Activated B cell treated with CpG ODN at 0.5 μM for 24 hours (primary cell): ENCODE measurements at places on chromosomes 4 and X. TPM values are rescaled to one million over a fixed set of nuclear protein-coding genes. Genes with fewer than 3 reads are reported as not detected.

Gene TRAM1L1
- total RNA-seq, result not detected in 2 replicates

Gene UGT2B10
- total RNA-seq, result not detected in 2 replicates

Gene NLRP2B
- total RNA-seq, result not detected in 2 replicates

DNA sequence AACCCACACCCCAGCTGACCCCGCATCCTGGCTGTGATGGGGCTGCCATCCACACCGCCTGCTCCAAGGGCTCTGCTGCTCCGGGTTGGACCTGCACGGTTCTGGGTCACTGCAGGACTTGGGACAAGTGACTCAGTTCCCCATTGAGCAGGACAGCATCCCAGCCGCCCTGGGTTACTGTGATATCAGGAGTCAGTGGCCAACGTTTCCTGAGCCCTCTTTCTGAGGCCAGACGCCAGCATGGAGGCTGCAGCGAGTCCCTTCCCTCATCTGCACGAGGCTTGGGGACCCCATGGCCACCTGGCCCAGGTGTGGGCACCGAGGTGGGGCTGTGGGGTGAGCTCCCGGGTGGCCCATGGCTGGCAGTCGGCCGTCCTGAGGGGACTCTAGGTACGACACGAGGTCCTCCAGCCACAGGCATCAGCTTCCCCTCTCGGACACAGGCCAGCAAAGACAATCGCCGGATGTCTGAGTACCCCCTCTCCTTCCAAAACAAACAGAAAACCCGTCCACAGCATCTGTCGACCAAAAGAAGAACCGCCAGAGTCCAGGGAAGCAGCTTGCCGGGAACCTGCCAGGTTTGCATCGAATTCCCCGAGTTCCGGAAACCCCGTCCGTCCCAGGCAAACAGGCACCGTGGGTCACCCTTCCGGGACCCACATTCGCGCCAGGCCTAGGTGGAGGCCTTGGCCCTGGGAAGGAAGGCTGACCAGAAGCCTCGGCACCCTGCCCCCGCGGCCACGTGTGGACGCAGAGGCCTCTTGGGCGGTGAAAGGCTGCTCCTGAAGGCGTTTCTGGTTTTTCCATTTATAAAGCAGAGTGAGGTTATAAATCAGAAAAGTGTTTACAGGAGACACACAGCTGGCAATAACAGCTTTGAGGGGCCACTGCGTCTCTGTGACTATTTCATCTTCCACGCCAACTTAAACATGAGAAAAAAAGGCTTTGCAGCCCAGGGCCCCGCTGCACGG lies 136.0 kb downstream of the FAM53A start:
- no peak for DNase-seq

GRCh38 chrX:138939038-138939437 lies 227.5 kb upstream of the FGF13 start:
- DNase-seq, result no peak

DNA sequence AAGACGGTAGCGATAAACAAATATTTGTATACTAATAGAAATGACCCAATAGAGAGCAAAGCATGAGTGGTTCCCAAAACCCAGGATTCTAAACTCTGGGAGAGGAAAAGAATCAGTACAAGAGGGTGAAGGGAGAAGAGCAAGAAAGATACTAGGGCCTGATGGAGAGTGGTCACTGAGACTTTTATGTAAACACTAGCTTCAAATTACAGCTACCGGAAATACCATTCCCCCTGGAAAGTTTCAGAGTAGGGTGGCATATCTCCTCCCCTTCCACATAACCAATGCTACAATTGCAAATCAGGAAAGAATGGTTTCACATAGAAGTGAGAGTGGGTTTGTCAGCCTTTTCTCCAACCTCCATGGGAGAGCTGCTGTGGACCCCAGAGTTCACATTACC lies 77.1 kb downstream of the EIF4E start:
- DNase-seq, result no peak

GRCh38 chrX:47578692-47579091 lies 3.5 kb upstream of the TIMP1 start:
- DNase-seq, result no peak
